ENCODE measurements at places on chromosomes 6 and 20. TPM values are rescaled to one million over a fixed set of nuclear protein-coding genes. Genes with fewer than 3 reads are reported as not detected.
A peak's percentile ranks its signal among the peaks of the same experiment; 100 is the strongest.

DNA sequence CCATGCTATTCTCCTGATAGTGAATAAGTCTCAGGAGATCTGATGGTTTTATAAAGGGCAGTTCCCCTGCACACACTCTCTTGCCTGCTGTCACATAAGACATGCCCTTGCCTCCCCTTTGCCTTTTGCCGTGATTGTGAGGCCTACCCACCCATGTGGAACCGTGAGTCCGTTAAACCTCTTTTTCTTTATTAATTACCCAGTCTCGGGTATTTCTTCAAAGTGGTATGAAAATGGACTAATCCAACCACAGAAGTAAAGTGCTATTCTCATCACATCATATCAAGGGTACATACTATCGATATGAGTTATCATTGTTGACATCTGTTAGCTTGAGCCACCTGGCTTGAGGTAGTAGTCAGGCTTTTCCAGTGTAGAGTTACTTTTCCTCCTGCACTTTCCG, 2.3 kb downstream of the MANBAL start:
- H3K27me3 ChIP-seq: no peaks in the 10 kb centered on the region
- no peak for DNase-seq
- no peaks in the 10 kb centered on the region for H3K36me3 ChIP-seq
- H3K4me3 ChIP-seq: no peak overlapping the region

RPS6KA2 gene
- 116 TPM for total RNA-seq

DNA sequence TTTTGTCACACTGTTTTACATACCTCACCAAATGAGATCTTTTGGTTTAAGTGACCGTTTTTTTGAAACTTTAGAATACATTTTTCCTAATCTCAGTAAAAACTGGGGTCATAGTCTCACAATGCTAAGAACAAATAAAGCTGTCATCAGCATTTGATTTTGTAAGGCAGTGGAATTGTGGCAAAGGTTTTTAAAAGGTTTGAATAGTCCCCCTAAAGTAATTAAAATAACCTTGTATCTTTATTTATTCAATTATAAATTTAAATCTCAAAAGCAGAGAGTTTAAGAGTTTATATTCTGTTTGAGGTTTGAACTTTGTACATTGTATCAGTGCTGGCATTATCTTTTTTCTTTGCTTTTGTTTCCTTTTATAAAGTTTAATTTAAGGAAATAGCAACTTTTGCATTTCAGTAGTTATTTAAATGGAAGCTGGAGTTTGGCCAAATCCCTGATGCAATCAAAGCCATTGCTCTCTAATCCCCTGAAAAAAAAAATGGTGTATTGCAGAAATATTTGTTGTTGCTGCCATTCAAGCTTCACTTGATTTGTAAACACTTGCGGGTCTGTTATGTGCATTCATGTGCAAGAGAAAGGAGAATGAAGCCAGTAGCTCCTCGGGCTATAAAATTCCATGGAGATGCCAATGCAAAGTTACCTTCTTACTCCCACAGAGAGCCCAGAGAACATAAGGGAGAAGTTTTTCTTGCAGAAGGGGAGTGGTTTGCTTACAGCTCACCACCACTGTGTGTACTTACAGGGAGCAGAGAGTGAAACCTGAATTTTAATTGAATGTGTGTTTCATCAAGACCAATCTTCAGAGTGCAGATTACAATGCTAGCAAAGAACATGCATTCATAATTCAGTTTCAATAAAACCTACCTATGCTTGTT, 391.8 kb downstream of the ARHGAP18 start:
- no peaks in the 10 kb centered on the region for H3K36me3 ChIP-seq
- no peak for DNase-seq
- no peak overlapping the region for H3K4me3 ChIP-seq
- no peaks in the 10 kb centered on the region for H3K4me1 ChIP-seq
- no peak overlapping the region for H3K27ac ChIP-seq

TXLNB gene
- total RNA-seq: not detected

TRIM10 gene
- total RNA-seq: 7.0 TPM

DNA sequence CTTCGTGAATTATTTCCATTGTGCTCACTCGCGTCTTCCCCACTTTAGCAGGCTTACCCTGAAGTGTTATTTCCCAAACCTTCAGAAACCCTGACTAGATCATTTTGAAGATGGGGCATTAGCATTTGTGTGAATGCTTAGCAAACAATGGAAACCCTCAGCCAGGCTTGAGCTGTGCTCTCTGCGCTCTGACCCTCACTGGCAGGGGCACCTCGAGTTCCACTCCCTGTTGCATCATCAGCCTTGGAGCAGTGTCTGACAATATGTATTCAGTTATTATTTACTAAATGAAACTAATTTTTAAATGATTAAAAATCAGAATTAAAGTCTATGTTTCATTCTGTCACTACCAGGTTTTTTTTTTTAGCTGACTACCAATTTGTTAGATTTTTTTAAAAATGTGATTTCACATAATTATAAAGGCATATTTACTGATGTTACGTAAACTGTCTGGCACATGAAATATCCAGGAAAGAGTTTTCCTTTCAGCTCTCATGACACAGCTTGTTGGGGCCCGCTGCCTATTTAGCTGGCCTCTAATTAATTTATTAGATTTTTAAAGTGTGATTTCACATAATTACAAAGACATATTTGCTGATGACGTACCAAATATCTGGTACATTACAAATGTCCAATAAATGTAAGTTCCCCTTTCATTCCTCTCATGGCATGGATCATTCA, 155.2 kb downstream of the PACRG start:
- no peaks in the 10 kb centered on the region for H3K27me3 ChIP-seq
- no peaks in the 10 kb centered on the region for H3K36me3 ChIP-seq
- DNase-seq: no peak
- H3K4me1 ChIP-seq: no peaks in the 10 kb centered on the region
- H3K4me3 ChIP-seq: no peak overlapping the region
- no peak overlapping the region for H3K27ac ChIP-seq

DNA sequence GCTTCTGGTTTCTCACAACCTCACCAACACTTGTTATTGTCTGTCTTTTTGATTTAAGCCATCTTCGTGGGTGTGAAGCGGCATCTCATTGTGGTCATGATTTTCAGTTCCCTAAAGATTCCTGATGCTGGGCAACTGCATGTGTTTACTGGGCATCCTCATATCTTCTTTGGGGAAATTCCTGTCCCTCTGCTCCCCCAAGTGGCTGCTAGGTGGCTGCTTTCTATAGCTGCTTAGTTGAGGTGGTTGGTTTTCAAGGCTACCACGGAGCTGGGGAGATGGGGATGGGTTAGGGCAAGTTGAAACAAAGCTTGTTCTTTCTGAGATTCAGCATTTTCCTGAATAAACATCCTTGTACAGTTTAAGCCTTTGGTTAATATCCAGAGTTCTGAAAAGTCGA, 403.9 kb upstream of the SULF2 start:
- H3K4me3 ChIP-seq: no peak overlapping the region
- no peaks in the 10 kb centered on the region for H3K36me3 ChIP-seq
- DNase-seq: peak; percentile 7
- no peak overlapping the region for H3K27ac ChIP-seq

- no peaks in the 10 kb centered on the region for H3K27me3 ChIP-seq
- DNase-seq: no peak
- no peak within 1 kb of the TSS for H3K4me3 ChIP-seq
- no peaks in the 10 kb centered on the region for H3K36me3 ChIP-seq
Measured at GRCh38 chr6:29107758-29108157, at the start of gene OR2J3. Gene OR2J3 (plus strand): TSS chr6:29108058. CDS start chr6:29111891, 3,833 bp downstream.

DNA sequence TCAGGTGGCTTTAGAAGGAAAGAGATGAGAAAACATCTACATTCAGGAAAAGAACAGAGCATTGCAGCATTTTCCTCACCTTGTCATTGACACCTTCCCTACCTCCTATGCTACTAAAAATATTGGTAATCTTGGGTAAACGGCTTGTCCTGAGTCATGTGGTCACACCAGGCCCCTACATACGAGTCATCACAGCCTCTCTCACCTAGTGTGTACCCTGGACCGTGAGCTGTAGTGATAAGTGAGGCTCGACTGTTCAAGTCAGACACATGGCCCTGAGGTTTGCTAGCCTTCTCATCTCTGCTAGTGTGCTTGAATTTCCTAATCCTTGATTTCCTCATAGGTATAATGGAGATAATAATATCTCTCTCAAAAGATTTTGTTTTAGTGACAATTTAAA, 29.6 kb upstream of the TMEM244 start:
- no peak overlapping the region for H3K4me3 ChIP-seq
- no peaks in the 10 kb centered on the region for H3K27me3 ChIP-seq
- no peaks in the 10 kb centered on the region for H3K36me3 ChIP-seq
- no peaks in the 10 kb centered on the region for H3K4me1 ChIP-seq

PRR18 gene
- total RNA-seq: not detected

DNA sequence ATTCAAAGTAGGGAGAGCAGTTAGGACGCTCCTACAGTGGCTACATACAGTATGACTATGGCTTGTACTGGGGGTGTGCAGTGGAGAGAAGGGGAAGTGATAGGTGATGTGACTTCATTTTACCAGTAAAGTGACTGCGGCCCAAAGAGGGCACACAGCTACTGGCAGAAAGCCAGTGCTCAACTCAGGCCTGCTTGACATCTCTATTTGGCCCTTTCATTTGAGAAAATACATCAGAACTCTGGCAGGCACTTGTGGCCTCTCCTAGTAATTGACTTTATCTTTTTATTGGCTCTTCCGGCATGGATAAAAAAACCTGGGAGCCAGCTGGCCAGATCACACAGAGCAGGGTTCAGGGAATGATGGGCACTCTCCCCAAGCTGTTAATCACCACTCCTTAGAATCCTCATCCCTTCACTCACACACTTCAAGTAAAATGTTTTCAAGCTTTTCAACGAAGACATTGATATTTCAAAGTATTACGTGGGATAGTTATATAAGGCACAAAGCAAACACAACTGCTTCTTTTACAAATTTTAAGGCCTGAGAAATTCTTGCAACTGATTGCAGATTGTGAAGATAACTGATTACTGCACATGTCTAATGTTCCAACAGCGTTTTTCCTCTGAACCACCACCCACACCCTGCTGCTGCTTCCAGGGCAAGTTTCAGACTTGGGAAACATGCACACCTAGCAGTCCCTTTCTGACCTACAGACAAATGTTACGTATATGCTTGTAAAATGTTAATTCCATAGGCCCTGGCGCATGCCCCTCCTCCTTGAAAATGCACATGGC, 73.5 kb downstream of the TNFRSF21 start:
- H3K36me3 ChIP-seq: no peaks in the 10 kb centered on the region
- H3K4me1 ChIP-seq: peaks cover 7% of the 10 kb centered on the region
- no peak overlapping the region for H3K4me3 ChIP-seq
- H3K27me3 ChIP-seq: no peaks in the 10 kb centered on the region
- DNase-seq: peak; percentile 65

ECT2L gene
- total RNA-seq: not detected

SLC16A10 gene
- 9.5 TPM for total RNA-seq

GRCh38 chr6:107401573-107401972, 57.8 kb downstream of the PDSS2 start:
- no peak overlapping the region for H3K27ac ChIP-seq
- peaks cover 9% of the 10 kb centered on the region for H3K4me1 ChIP-seq
- H3K4me3 ChIP-seq: no peak overlapping the region
- no peak for DNase-seq

DNA sequence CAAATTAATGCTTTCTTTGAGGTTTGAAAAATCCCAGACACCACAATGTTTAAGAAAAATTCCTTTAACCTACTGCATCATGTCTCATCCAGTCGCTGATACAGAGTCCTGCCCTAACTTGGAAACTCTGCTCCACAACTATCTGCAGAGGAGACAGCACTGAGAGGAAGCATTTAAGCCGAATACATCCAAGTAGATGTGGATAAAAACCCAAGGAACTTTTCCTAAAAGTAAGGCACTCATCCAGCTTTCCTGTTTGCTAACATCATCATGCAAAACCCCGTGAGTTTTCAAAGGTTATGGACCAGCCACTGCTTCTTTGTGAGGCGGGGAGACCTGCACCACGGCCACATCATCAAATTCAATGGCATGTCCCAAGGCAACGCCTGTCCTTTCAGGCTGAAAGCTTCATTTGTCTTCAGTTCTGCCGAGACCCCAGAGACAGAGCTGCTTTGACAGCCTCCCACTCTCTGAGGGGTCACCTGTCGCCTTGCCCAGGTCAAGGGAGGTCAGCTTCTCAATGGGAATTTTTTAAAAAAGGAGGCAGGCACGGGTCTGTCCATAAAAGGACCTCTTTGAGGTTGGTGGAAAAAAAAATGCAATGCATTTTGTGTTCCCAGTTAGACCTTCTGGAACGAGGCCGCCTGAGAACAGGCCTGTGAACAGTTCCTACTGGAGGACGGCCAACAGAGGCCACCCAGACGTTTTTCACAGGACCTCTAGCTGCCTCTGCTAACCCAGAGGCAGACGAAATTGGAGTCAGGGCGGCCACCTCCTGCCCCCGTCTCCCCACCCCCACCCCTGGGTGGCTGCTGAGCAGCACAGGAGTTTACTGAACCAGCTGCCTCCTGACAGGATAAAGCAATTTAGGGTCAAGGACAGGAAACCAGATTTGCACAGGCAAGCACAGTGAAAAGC, 142.5 kb upstream of the HDDC2 start:
- H3K27me3 ChIP-seq: no peaks in the 10 kb centered on the region
- DNase-seq: no peak
- H3K4me1 ChIP-seq: no peaks in the 10 kb centered on the region
- no peak overlapping the region for H3K4me3 ChIP-seq
- no peaks in the 10 kb centered on the region for H3K36me3 ChIP-seq
- H3K27ac ChIP-seq: peak overlapping the region; percentile 48

DNA sequence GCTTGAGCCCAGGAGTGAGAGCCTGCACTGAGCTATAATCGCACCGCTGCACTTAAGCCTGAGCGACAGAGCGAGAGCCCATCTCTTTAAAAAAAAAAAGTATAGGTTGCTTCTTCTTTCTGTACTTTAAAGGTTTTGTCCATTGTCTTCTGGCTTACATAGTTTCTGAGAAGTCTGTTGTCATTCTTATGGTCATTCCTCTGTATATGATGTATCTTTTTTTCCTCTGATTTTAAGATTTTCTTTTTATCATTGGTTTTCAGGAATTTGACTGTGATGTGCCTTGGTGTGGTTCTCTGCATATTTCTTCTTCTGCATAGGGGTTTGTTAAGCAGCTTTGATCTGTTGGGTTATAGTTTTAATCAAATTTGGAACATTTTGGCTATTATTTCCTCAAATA, 29.1 kb downstream of the QRSL1 start:
- no peaks in the 10 kb centered on the region for H3K36me3 ChIP-seq
- DNase-seq: no peak
- no peak overlapping the region for H3K27ac ChIP-seq
- no peaks in the 10 kb centered on the region for H3K4me1 ChIP-seq
- no peak overlapping the region for H3K4me3 ChIP-seq
- H3K27me3 ChIP-seq: no peaks in the 10 kb centered on the region

- no peaks in the 10 kb centered on the region for H3K36me3 ChIP-seq
- no peaks in the 10 kb centered on the region for H3K4me1 ChIP-seq
- H3K27ac ChIP-seq: no peak overlapping the region
- DNase-seq: no peak
Measured at GRCh38 chr20:10313215-10313614, 94.6 kb downstream of the SNAP25 start.

ATAT1 gene
- 8.2 TPM for total RNA-seq

LINC00237 gene
- total RNA-seq: not detected

- H3K4me1 ChIP-seq: no peaks in the 10 kb centered on the region
- no peaks in the 10 kb centered on the region for H3K27me3 ChIP-seq
- H3K36me3 ChIP-seq: no peaks in the 10 kb centered on the region
- no peak for DNase-seq
Measured at GRCh38 chr6:158643836-158644230, 710 bp downstream of the DYNLT1 start.

SOX18 gene
- total RNA-seq: 2.8 TPM

GRCh38 chr6:150301846-150302519, 66.8 kb upstream of the IYD start:
- no peaks in the 10 kb centered on the region for H3K4me1 ChIP-seq
- no peaks in the 10 kb centered on the region for H3K36me3 ChIP-seq
- no peak overlapping the region for H3K4me3 ChIP-seq
- no peaks in the 10 kb centered on the region for H3K27me3 ChIP-seq
- no peak overlapping the region for H3K27ac ChIP-seq

GRCh38 chr6:123417535-123417934, 219.2 kb downstream of the TRDN start:
- H3K36me3 ChIP-seq: no peaks in the 10 kb centered on the region
- no peak overlapping the region for H3K27ac ChIP-seq
- DNase-seq: no peak
- no peak overlapping the region for H3K4me3 ChIP-seq

Measured in Peyer's patch (tissue), 4 donors.